ENCODE measurements at places on chromosomes 2 and 18. TPM values are rescaled to one million over a fixed set of nuclear protein-coding genes. Genes with fewer than 3 reads are reported as not detected.
A peak's percentile ranks its signal among the peaks of the same experiment; 100 is the strongest.

GPR39 gene
- total RNA-seq = 1.0 TPM

- H3K27ac ChIP-seq = no peak overlapping the region
- DNase-seq = no peak
- no peaks in the 10 kb centered on the region for H3K4me1 ChIP-seq
- H3K27me3 ChIP-seq = no peaks in the 10 kb centered on the region
- H3K4me3 ChIP-seq = no peak overlapping the region
These were observed 271.9 kb downstream of the LOXHD1 start for GRCh38 chr18:46385124-46385523.

DNA sequence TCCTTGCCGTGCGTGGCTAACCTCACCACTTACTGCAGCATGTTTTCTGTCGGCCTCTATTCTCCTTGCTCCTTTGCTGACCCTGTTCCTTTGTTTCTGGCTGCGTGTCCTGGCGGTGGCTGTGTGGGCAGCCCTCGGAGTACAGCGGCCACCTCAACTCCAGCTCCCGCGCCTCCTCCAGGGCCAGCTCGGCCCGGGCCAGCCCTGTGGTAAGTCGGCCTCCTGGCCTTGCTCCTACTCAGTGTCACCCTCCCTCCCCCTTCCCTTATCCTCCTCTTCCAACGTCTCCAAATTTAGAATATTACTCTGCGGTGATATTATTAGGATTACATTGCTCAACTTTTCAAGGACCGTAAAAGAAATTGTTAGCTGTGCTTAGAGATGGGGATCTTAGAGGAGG lies 59.5 kb upstream of the RBM44 start:
- H3K4me3 ChIP-seq = no peak overlapping the region
- H3K27ac ChIP-seq = no peak overlapping the region
- no peak for DNase-seq
- H3K36me3 ChIP-seq = no peaks in the 10 kb centered on the region
- H3K27me3 ChIP-seq = no peaks in the 10 kb centered on the region
- H3K4me1 ChIP-seq = peaks cover 34% of the 10 kb centered on the region

DNA sequence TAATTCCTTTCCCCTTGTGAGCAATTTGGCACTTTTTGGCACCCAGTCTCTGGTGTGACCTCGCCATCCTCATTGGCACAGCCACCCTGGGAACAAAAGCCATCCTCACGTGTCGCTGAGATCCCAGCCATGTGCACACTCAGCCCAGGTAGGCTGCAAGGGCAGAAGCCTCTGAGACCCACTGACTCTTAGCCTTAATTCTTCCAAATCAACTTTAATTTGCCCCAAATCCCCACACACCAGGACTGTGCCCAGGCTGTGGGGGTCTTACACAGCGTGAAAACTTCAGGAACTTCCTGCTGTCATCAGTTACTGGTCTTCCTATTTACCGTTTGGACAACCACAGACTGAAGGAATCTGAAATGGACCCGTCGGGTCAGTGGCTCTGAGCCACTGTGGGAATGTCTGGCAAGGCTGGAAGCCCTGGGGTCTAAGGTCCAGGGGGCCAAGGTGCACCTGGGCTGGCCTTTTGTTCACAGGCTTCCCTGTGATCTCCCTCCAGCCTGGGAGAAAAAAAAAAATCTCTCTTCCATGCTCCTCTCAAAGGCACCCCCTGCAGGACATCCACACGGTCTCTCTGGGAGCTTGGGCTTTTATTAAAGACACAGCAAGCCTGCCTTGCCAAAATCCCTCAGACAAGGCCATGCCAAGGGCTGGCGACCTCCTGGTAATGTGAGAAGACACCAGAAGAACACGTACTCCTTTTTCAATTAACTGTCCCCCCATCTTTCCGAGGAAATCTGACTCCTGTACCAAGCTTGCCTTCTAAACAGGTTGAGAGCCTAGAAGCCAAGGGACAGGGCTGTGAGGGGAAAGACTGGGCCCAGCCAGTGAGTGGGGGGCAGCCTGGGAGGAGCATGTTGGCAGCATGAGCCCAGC lies 42.1 kb upstream of the LAPTM4A start:
- H3K4me1 ChIP-seq = peaks cover 7% of the 10 kb centered on the region
- no peaks in the 10 kb centered on the region for H3K36me3 ChIP-seq
- no peak overlapping the region for H3K27ac ChIP-seq
- no peaks in the 10 kb centered on the region for H3K27me3 ChIP-seq
- H3K4me3 ChIP-seq = no peak overlapping the region
- DNase-seq = peak; percentile 88

SERPINB13 gene
- total RNA-seq = not detected

GRCh38 chr2:128318776-128319464 lies at the start of gene HS6ST1:
TSS of gene HS6ST1 (minus strand) at chr2:128318868. CDS start at chr2:128318563, 305 bp downstream.
- peaks cover 23% of the 10 kb centered on the region for H3K27me3 ChIP-seq
- DNase-seq = peak; percentile 91
- H3K27ac ChIP-seq = no peak within 1 kb of the TSS

DNA sequence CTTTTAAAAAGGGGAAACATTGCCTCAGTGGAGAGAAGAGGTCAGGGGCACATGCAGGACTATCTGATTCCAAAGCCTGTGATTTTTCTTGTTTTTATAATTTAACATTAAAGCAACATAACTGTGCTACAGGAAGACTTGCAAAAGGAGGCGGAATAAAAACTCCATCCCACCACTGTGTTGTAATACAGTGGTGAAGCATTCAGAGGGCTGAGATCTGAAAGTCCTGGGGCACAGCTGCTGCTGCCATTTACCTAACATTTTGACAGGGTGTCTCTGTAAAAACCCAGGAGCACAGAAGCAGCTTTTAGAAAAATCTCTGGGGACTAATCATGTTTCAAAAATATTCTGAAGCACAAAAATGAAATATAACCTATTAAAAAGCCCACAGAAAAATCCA lies 97.6 kb downstream of the GRB14 start:
- no peak overlapping the region for H3K27ac ChIP-seq
- H3K4me1 ChIP-seq = no peaks in the 10 kb centered on the region
- H3K36me3 ChIP-seq = 0 out of 2 replicates have a peak, but pooled peaks cover 3% of the 10 kb centered on the region
- H3K27me3 ChIP-seq = no peaks in the 10 kb centered on the region
- DNase-seq = no peak
- no peak overlapping the region for H3K4me3 ChIP-seq

GRCh38 chr18:75221897-75222296 lies 11.3 kb downstream of the TSHZ1 start:
- DNase-seq = no peak
- no peaks in the 10 kb centered on the region for H3K36me3 ChIP-seq
- H3K27ac ChIP-seq = no peak overlapping the region
- H3K4me1 ChIP-seq = no peaks in the 10 kb centered on the region

GRCh38 chr2:230714136-230714480 lies 1.5 kb downstream of the CAB39 start:
- peaks cover 46% of the 10 kb centered on the region for H3K4me1 ChIP-seq
- no peaks in the 10 kb centered on the region for H3K36me3 ChIP-seq
- peak; percentile 47 for DNase-seq
- no peaks in the 10 kb centered on the region for H3K27me3 ChIP-seq
- H3K4me3 ChIP-seq = peak overlapping the region; percentile 92
- no peak overlapping the region for H3K27ac ChIP-seq

CNNM3 gene
- 22.8 TPM for total RNA-seq

DNA sequence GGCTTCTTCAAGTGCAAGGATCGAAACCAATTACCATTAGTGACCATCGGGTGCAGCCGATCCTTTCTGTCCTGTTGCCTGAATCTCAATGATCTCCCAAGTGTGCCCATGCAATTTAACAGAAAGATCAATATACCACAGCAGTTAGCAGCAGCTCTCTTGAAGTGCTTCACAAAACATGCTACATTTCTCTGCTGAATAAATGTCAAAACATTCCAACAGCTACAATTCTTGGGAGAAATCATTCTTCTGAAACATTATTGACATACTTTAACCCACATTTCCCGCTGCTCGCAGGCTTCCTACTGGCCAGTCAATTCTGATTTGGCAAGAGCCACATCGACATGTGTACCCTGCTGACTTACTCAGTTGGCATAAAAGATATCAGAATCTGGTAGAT lies 907.7 kb downstream of the TMEM182 start:
- no peaks in the 10 kb centered on the region for H3K27me3 ChIP-seq
- no peaks in the 10 kb centered on the region for H3K4me1 ChIP-seq
- no peak overlapping the region for H3K27ac ChIP-seq
- DNase-seq = no peak

DNA sequence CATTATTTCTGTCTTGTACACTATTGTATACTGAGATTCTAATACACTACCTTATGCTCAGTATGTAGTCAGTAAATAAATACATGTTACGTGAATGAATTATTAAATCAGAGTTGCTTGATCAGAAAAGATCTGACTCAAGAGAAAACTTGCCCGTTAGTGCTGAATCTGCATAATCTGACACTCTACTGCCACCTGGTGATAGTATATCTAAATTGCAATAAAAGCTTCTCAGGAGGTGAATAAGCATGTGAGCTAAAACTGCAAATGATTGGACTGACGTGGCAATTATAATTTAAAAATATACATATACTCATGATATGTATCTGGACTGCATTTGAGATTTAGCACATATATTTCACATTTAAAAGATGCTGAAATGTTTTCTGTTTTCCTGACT lies 70.4 kb downstream of the KIAA1328 start:
- no peaks in the 10 kb centered on the region for H3K27me3 ChIP-seq
- H3K36me3 ChIP-seq = no peaks in the 10 kb centered on the region
- H3K4me3 ChIP-seq = no peak overlapping the region
- no peaks in the 10 kb centered on the region for H3K4me1 ChIP-seq
- H3K27ac ChIP-seq = no peak overlapping the region
- peak; percentile 79 for DNase-seq

LDLRAD4 gene
- total RNA-seq = 1.9 TPM

FAP gene
- total RNA-seq = not detected
